Left forelimb (tissue), 1 donor: ENCODE measurements at places on chromosomes 12 and 14.

DNA sequence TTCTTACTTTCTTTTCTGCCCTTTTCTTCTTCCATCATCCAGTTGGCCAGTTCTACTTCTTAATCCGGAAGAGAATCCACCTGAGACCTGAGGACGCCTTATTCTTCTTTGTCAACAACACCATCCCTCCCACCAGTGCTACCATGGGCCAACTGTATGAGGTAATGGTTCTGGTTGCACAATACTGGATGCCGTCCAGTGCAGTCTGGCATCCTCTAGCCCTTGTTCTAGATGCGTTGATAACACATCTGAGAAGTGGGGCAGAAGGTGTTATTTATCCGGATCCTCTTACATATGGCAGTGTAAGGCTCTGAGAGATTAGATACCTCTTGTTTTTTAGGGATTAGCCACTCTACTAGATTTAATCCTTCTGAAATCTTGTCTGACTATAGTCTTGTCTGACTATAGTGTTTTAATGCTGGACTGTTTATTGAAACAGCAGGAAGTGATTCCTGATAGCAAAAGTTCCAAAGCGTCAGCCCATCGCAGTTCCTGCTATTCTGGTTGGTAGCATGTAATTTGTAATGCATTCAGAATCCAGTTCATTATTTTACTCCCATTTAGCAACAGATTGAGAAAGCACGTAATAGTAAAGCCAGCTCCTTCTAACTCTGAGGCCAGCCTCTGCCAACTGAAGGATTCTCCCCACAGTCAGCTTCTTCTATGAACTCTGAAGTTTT lies 7.9 kb downstream of the GABARAPL1 start:
- no peak for DNase-seq

DNA sequence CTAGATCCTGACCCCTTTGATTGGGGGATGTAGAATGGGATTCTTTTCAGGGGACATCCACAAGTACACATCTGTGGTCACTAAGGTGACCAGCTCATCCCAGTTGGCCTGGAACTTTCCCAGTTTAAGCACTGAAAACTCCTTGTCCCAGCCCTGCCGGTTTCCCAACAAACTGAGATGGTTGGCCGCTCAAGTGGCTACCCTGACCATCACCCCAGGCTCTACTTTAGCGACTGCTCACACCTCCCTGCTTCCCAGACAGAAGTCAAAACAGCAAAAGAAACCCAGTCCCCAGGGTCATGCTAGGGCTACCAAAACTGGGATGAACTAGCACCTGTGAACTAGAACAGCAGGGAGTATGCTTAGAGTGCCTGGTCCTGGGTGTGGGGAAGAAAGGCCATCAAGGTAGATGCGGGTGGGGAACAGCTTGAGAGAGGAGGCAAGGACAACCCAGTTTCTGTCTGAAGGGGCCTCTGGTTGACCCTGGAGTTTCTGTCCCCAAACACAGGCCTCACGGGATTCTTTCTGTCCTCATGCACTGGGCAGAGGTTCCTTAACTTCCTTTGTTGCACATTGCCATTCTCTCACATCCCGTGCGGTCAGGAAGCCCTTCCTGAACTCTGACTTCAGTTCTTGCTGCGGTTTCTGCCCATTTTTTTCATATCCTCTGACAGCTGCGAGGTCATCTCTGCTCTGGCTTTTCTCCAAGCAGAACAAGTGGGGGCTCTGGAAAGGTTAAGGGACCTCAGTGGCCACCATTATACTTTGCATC lies 1.6 kb downstream of the LTB4R start:
- DNase-seq: no peak

GRCh38 chr12:1429980-1430379 lies 164.4 kb downstream of the FBXL14 start:
- DNase-seq: no peak

DNA sequence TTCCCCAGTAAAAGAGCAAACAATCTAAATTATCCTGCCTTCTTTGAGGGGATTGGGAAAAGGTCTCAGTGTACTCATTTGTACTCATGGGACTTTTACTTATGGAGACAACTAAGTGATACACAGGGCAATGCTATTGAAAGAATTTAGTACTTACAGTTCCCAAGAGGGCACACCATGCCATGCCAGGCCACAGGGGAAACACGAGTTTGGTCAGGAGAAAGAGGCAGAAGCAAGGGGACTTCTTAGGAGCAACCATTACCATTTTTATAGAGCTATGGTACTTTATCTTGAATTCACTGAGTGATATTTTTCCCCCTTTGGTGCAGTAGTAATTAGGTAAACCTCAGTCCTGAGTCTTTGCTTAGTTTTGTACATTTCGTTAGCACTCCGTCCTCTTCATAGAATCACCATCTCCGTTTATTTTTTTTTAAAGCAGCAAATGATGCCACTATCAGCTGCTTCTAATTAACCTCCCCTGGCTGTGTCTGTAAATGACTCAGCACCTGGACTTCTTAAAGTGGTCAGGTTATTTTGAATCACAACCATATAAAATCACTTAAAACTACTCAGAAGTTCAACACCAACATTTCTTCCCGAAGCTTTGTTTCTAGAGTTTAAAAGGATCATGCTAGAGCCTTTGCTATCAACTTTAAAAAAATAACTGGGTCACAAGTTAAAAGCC lies 5.9 kb upstream of the WASHC3 start:
- no peak for DNase-seq

DNA sequence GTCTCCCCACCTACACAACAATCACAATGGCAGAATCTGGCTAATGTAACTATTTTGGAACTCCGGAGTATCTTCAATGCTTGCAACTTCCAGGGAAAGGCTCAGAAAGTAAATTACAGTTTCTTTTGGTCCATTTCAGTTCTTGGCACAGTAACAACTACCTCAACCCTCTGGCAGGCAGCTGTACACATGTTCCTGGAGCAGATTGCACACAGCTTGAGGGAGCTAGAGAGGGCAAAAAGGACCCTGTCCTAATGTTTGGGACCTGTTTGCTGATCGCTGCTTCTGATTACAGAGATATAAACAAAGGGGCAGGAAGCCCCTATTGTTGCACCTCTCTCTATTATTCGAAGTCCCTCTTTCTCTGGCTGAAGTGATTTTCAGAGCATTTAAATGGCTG lies 35.2 kb upstream of the SLC38A1 start:
- no peak for DNase-seq

- DNase-seq: no peak
Observed at GRCh38 chr12:123069436-123070266, 81.2 kb downstream of the PITPNM2 start.

- DNase-seq: no peak
Observed at GRCh38 chr12:53952871-53953734, 1.6 kb upstream of the HOXC12 start.

DNA sequence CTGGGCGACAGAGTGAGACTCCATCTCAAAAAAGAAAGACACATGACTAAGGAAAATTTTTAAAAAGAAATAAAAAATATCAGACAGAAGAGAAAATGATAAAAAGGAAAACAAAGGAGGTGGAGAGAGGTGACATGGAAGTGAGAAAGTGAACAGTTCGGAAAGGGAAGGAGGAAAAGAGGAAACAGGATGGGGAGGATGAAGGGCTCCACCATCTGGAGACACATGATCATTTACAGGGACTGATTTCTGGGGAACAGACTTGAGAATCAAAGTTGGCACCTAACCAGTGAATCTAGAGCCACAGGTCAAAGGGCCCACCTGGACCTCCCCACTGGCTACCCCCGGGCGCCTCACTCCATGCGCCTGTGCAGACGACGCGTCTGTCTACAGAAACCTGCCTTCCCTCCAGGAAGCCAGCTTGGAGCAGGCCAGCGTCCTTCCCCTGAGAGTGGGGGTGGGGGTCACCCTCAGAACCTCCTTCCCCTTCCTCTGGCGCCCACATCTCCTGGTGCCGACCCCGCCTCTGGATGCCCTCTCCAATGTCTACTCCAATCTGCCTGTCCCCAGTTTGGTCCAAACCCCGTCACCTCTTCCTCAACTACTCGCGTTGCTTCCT lies 60.5 kb downstream of the AMN start:
- no peak for DNase-seq

DNA sequence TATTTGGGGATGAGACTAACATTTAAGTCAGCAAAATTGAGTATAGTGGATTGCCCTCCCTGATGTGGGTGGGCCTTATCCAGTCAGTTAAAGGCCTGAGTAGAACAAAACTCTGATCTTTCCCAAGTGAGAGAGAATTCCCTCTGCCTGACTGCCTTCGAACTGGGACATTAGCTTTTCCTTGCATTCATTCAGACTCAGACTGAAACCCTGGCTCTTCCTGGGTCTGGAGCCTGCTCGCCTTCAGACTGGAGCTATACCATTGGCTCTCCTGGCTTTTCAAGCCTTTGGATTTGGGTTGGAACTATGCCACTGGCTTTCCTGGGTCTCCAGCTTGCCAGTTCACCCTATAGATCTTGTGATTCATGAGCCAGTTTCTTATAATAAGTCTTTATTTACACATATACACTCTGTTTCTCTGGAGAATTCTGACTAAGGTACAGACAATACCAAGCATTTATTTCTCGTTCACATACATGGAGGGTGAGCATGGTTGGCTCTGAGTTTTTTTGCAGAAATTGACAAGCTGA lies 296.5 kb downstream of the ERC1 start:
- no peak for DNase-seq

GRCh38 chr12:57127101-57127725 lies 1.1 kb upstream of the LRP1 start:
- DNase-seq: no peak

DNA sequence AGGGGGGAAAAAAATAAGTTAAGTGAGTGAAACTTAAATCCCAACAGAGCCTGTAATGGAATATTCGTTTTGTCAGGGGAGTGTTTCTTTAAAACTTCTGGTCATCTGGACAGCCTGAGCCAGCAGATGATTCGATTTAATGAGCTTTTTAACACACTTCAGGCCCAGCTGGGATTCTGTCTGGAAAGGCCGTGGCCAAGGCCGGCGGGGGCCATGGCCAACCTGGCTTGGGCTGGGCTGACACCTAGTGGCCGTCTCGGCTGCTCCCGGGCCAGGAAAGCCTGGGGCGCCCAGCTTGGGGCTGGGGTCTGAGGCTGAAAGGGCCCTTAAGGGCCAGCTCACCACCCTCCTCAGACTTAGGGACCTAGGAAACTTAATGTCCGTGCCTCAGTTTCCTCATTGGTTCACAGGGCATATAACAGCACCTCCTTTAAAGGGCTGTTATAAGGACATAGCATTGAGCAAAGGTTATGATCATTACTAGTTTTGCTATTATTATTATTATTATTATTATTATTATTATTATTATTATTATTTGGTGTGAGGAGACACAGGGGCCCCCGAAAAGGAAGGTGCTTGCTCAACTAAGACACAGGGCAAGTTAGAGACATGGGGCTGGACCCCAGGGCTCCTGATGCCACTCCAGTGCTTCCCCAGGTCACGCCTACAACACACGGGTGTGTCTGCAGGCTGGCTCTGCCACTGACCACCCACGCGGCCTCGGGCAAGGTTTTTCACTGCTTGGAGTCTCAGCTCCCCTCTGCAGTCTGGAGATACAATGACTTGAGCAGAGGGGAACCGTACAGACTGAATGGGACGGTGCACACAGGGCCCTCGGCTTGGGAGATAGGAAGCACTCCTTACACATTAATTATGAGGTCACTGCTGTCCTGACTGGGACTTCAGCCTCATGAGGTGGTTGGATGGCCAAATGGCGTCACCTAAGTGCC lies 84.0 kb downstream of the SYNE3 start:
- DNase-seq: peak; percentile 81

- no peak for DNase-seq
Observed at GRCh38 chr14:99899578-99900178, 106.5 kb downstream of the EML1 start.

GRCh38 chr14:90740946-90741681 lies 75.1 kb downstream of the TTC7B start:
- DNase-seq: no peak

DNA sequence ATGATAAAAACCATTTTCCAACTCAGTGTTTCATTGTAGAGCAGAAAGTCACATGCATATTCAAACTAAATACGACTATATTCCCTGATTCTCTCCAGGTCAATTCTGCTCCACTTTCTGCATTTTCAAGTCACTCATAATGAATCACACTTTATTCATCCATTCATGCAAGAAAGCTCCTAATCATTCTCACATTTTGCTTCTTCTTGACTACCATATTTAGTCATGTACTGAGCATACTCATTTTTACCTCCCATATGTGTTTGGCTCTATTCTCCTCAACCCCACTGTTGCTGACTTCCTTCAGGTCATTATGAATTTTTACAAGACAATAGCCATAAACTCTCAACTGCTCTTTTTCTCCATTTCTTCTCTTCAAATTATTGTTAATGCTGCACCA lies 43.4 kb upstream of the PIK3C2G start:
- no peak for DNase-seq

GRCh38 chr12:2358986-2359658 lies 306.3 kb downstream of the CACNA1C start:
- peak; percentile 50 for DNase-seq

- no peak for DNase-seq
Observed at GRCh38 chr12:61871485-61871810, 388.8 kb upstream of the USP15 start.

DNA sequence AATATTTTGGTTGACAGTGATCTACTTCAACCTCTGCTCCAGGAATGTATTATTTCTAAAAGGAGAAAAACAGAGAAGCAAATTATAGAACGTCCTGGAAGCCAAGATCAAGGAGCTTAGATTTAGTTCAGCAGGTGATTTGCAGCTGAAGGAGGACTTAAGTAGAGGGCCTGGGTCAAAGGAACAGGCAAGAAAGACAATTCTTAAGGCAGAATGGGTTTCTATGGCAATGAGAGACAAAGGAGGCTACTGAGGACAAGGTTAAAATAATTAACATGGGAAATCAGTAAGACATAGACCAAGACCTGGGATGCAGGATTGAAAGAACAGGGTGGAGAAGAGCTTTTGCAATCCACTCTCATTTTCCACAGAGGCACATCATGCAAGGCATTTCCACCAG lies 2.4 kb upstream of the SNW1 start:
- no peak for DNase-seq

- DNase-seq: no peak
Observed at GRCh38 chr14:72565917-72566316, 328.0 kb downstream of the DPF3 start.

DNA sequence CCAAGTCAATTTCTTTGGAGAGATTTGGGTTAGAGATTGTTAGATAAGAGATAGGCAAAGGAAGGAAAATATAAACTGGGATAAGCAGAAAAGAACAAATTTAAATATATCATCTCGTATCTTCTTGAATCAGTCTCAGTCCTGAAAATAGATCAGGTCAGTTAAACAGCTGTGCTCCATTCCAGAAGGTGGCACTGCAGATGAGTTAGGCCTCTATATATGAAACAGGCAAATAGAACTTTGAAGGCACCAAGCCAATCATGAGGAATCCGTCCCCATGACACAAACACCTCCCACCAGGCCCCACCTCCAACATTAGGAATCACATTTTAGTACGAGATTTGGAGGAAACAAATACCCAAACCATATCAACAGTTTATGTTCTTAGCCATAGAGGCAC lies 605.5 kb upstream of the USP15 start:
- no peak for DNase-seq
